ENCODE measurements at places on chromosomes 3 and 15.

DNA sequence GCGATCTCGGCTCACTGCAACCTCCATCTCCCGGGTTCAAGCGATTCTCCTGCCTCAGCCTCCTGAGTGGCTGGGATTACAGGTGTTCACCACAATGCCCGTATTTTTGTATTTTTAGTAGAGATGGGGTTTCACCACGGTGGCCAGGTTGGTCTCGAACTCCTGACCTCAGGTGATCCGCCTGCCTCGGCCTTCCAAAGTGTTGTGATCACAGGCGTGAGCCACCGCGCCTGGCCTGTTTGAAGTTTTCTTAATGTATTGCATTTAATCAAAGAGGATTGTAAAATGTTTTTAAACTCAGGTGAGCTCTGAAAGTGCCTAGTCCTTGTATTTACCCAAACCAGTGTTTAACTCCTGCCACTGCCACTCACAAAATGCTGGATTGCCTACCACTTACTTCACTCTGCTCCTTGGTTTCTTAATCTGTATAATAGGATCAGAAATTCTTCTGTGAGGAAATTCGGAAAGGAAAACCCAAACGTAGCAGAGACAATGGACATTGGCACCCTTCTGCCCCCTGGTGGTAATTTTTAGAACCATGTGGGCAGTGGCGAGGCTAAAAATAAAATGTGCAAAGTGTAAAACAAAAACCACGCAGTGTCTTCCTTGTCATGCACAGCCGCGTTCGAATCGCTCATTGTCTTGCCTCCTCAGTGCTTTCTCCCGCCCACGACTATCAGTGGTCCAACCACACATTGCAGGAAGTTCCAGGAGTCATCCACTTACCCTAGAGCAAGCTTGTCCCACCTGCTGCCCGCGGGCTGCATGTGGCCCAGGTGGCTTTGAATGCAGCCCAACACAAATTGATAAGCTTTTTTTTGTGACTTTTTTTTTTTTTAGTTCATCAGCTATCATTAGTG lies 27.3 kb downstream of the CEP19 start:
- DNase-seq = peak; percentile 88

DNA sequence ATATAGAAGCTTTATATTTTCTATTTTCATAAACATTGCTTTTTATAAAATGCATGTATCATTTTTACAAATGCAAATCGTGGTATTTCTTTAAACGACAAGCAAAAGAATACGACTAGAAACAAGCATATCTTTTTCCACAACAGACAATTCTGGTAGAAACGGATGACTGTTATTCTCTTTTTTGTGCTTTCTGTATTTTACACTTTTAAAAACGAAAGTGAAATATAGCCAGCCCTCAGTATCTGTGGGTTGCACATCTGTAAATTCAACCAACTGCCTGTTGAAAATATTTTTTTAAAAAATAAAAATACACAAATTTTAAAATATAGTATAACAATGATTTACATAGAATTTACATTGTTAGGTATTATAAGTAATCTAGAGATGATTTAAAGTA lies 61.3 kb downstream of the PRTG start:
- DNase-seq = no peak

- no peak for DNase-seq
Observed at GRCh38 chr15:86082619-86083380, 3.1 kb downstream of the AGBL1 start.

- DNase-seq = no peak
Observed at GRCh38 chr15:44659056-44659455, 4.4 kb downstream of the SPG11 start.

GRCh38 chr3:170180079-170180907 lies 1.2 kb downstream of the PHC3 start:
- DNase-seq = no peak

GRCh38 chr3:71726146-71726545 lies 944 bp upstream of the EIF4E3 start:
- DNase-seq = peak; percentile 2

GRCh38 chr3:52153389-52154096 lies 680 bp downstream of the POC1A start:
- peak; percentile 67 for DNase-seq

GRCh38 chr15:71708741-71709140 lies 101.6 kb upstream of the NR2E3 start:
- DNase-seq = no peak

Data from trophoblast cell (in vitro differentiated cells and primary cell).